Stimulated activated CD4-positive, alpha-beta T cell treated with anti-CD3 and anti-CD28 coated beads, Interleukin-1b, Interleukin-23, amount 100 ng/mL, for 24 hours (primary cell): ENCODE measurements at places on chromosomes 5 and 9.

GRCh38 chr9:116574027-116574679 is 113.0 kb upstream of the TRIM32 start:
- no peak for DNase-seq

- DNase-seq: no peak
These were observed 1.2 kb downstream of the DUSP1 start for GRCh38 chr5:172769616-172770373.

DNA sequence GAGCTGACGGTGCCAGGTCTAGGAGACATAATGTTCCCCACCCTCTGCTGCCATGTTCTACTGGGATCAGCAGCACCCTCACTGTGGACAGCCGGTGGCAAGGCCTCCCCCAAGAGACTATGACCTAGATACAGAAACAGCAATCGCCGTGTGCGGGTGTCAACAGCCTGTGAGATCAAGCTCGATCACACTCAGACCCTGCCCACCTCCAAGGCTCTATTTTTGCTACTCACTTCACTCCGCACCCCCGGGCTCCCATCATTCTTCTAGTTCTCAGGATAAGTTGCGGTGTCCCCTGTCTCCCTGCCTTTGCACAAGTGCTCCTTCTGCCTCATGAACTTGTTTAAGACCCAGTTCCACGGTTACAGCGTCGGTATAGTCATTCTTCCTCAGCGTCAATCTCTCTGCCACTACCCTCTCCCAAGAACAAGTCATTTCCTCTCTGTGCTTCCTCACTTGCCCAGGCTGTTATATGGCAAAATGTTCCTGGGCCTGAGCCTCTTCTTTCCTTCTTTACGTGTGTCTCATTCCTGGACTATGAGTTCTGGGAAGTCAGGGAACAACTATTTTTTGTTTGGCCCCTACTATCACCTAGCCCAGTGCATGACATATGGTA is 5.4 kb upstream of the DOCK8 start:
- no peak for DNase-seq

DNA sequence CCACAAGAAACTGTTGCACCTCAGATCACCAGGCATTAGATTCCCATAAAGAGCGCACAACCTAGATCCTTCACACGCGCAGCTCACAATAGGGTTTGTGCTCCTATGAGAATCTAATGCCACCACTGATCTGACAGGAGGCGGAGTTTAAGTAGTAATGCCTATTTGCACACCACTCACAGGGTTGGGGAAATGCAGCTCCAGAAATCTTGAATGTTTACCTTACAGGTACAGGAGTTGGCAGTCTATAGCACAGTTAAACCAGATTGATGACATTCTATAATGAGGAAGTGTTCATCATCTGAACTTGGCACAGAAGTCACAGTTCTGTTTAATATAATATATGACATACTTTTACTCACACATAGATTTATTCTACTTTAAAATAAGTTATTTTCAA is 732.2 kb upstream of the ZNF608 start:
- DNase-seq: no peak

GRCh38 chr5:123436201-123436600 is 13.0 kb upstream of the CEP120 start:
- DNase-seq: no peak

GRCh38 chr9:124190761-124191160 is 67.0 kb upstream of the NEK6 start:
- no peak for DNase-seq

- DNase-seq: no peak
These were observed 22.1 kb downstream of the LMX1B start for GRCh38 chr9:126635661-126636439.

- DNase-seq: no peak
These were observed 305.7 kb upstream of the KCNN2 start for GRCh38 chr5:114056185-114056538.

GRCh38 chr9:17876687-17877086 is 297.8 kb downstream of the SH3GL2 start:
- DNase-seq: no peak

DNA sequence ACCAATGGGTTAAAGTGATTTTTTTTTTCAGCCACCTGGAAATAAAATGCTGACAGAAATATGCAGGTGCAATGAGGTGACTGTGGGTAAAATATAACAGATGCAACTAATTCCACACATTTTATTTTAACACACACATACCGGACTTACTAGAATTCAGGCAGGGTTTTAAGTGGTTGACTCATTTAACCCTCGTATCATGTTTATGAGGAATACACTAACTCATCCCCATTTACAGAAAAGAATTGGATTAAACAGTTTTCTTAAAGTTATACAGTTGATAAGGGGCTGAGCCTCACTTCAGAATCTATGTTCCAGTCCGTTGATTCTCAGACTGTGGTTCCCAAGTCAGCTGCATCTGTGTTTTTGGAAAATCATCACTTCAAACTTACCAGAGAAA is 207.5 kb downstream of the CHSY3 start:
- DNase-seq: no peak

DNA sequence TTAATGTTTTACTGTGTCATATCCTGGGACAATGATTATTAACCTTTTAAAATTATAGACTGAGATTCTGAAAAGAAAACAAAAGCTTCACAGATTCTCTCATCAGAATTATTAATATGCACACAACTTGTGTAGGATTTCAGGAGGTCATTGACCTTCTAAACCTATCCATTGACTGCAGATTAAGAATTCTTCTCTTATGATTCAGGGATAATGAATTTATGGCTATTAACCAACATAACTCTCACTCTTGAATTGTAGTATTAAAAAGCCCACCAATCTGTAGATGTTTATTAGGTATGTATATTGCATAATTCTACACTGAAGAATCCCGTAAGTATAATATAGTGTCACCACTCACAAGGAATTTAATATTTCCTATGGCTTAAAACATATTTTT is 179.8 kb downstream of the PBX3 start:
- no peak for DNase-seq

DNA sequence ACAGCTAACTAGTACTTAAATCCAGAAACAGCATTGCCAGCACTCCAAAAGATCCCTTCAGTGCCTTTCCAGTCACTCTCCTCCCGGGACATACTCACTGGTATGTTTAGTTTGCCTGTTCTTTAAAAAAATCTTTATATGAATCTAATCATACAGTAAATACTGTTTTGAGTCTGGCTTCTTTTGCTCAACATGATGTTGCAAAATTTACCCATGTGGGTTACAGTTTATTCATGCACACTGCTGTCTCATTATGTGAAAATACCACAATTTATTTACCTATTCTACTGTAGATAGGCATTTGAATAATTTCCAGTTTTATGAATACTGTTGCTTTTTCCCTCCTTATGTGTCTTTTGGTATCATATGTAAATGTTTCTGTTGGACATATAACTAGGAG is 13.5 kb downstream of the NDFIP1 start:
- no peak for DNase-seq

GRCh38 chr9:110916403-110916802 is 121.9 kb downstream of the LPAR1 start:
- no peak for DNase-seq

- DNase-seq: no peak
These were observed 53.0 kb downstream of the IL31RA start for GRCh38 chr5:55904152-55904551.

DNA sequence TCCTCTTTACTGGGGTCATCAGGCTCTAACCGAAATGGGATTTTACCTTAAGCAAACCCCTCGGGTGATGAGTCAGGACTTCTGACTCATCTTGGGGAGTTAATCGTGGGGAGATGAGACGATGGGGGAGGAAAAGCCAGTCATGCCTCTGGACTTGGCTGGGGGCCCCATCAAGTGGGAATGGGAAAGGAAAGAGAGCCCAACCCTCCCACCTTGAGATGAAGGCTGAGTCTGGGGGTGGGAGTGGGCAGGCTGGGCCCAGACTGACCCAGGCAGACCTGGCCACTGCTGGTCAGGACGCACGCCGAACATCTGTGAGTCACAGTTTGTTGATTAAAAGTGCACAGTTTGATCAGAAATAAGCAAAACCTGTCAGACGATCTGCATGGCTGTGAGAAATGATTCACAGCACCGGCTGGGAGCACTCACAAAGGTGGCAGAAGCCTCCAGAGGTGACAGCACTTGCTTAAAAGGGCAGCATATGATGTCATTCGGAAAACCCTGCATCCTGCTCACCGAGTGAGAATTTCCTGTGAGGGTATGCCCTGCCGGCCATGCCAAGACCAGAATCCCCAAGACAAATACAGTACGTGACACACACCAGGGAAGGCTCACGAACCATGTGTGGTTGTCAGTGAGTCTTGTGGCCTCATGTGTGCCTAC is 50.0 kb upstream of the SLC25A51 start:
- no peak for DNase-seq

GRCh38 chr9:78032730-78033457 is 1.3 kb upstream of the GNAQ start:
- no peak for DNase-seq

DNA sequence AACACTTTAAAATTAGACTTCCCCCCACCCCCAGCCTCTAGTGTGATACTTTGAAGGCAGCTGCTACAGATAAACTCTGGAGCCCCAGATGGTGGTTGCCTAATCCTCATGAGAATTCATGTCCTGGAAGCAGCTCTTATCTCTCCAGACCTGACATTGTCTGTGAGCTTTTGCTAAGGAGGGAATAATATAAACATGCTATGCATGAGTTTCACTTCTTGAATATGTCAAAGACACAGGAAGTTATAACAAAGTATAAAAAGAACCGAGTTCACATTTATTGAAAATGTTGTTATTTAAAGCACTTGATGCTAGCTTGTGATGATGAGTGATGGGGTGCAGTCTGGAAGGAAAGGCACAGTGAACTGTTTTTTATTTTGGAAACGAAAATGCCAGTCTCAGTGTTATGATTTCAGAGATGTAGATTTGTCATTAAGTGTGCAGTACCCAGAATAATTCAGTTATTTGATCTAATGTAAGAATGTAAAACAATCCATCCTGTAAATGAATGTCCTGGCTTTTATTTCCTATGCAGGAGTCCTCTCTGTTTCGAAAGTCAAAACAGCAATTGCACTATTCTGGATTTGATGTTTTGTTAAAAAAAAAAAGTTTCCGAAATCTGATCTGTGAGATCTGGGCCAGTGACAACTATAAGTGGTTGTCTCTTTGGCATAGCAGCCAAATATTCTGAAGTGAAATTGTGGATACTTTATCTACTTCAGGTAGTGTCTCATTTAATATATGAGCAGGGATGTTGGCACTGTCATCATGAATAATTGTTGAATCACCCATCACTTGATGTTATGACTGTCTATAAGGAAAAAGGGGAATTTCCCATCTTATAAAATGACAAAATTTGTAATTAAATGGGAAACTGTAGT is 77.0 kb downstream of the ZCCHC7 start:
- no peak for DNase-seq

DNA sequence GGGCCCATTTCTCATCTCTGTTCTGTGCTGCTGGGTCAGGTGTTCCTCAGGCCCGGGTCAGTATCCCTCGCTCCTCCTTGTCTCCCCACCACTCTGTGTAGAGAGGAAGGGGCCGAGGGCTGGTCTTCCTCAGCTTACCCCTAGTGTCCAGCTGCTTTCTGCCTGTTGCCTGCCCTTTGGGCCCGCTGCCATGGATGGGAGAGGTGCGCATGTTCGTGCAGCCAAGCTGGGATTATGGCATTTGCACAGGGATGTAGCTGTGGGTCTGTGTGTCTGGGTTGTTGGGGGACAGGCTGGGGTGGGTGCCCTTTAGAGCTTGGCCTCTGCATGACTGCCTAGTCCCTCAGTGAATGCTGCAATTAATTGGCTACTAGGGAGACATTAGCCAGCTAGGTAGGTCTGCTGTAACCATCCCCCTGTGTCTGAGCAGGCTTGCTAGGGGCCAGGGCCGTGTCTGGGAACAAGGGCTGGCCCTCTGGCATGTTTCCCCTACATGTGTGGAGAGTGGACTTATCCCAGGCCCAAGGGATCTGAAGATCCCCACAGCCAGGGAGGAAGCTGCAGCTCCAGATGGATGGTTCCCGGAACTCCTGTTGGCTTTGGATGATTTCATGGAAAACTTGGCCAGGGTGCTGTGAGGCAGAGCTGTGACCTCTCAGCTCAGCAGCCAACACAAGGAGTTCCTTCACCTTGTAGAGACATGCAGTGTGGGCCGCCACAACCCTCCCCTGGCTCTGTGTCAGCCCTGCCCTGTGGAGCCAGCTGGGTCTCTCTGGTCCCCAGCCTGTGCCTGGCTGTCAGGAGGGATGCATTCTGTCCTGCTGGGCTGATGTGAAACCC is 161.9 kb downstream of the MACROH2A1 start:
- no peak for DNase-seq

DNA sequence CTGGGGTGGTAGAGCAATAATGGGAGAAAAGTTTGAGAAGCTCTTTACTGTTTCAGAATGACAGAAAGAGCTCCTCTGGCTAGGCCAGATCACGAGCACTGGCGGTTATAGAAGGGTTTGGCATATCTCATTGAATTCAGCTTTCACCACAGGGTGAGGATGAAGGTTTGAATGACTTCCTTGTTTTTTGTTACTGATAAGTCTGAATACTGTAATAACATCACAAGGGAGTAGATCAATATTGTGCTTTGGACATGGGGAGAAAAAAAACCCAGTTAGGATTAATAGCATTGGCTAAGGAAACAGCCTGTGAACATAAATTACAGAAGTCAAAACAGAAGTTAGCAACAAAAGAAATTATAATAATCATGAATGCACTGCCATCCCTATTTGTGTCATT is 9.4 kb downstream of the PHAX start:
- DNase-seq: no peak

DNA sequence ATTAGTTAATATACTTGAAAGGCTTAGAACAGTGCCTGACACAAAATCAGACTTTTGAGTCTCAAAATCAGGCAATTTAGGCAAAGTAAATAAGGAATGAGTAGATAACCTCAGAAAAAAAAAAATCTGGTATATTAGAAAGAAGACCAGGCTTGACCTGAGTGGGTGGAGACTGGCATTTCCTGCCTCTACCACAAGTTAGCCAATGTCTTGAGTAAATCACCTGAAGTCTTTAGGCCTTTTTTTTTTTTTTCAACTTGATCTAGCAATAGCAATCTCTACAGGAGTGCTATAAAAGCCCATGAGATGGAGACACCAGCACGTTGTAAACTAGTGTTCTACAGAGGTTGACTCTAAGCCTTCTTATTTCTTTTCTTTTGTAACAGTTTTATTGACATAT is 104.2 kb upstream of the RASEF start:
- DNase-seq: no peak

DNA sequence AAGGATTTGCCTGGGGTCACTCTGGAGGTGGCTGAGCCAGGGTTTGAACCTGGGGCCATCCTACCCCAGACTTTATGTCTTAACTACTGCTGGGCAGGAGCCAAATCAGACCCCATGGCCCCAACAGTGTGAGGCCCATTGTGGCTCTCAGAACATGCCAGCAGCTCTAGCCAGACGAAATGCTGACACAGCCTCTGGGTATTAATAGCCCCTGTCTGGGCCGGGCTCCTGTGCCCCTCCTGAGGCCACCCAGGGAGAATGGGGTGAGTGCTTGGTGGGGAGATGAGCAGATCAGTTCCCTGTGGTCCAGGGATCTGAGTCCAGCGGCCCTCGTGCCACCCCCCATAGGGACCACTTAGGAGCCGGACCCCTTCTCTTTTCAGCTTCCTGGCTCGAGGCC is 2.2 kb upstream of the PLPP7 start:
- no peak for DNase-seq
